ENCODE measurements at places on chromosomes 11 and 22. TPM values are rescaled to one million over a fixed set of nuclear protein-coding genes. Genes with fewer than 3 reads are reported as not detected.

The CCDC117 gene
- 22.9 TPM for total RNA-seq

The RFPL1 gene
- 0.63 TPM for total RNA-seq

The MIAT gene
- 7.0 TPM for total RNA-seq

The SCGB1D2 gene
- not detected for total RNA-seq

The NXPE1 gene
- total RNA-seq, result not detected

The GAB4 gene
- total RNA-seq, result not detected

The DRICH1 gene
- total RNA-seq, result 0.68 TPM

The ATF4 gene
- 363 TPM for total RNA-seq

The ZP1 gene
- 0.31 TPM for total RNA-seq

The MMP12 gene
- not detected for total RNA-seq

The TMPRSS13 gene
- total RNA-seq, result 10.9 TPM

The OSBPL5 gene
- total RNA-seq, result 37.1 TPM

The DGCR8 gene
- total RNA-seq, result 72.3 TPM

The HBB gene
- total RNA-seq, result not detected
